ENCODE measurements at places on chromosomes 3 and 15.

DNA sequence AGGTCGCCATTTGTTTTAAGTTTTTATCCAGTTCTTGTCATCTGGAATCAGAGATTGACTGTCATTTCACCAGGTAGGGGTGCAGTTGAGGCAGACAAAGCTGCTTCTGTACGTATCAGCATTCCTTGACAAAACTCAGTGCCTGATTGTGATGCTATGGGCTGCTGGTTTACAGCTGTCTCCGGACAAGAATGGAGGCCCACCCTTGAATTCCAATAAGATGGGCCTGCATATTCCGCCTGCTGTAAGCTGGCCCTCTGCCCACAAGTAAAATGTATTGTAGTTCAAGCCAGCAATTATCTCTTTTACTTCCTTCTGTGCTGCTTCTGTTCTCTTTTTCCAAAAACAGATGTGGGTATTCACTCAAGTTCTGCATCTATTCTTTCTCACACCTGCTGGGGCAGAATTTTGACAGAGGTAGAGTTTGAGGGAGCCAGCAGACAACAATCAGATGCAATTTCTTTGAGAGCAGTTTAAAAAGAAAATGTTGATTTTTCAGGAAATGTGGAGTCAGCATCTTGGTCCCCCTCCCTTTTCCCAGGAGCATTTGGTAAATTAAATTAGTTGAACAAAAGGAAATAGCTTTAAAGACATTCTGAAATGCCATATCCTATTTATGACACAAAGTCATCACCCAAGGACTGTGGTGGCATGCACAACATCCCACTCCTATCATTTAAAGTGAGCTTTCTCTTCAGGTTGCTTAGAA lies 53.5 kb downstream of the IQCH start:
- DNase-seq = no peak

GRCh38 chr3:42815826-42816225 lies 6.6 kb downstream of the ACKR2 start:
- DNase-seq = no peak

DNA sequence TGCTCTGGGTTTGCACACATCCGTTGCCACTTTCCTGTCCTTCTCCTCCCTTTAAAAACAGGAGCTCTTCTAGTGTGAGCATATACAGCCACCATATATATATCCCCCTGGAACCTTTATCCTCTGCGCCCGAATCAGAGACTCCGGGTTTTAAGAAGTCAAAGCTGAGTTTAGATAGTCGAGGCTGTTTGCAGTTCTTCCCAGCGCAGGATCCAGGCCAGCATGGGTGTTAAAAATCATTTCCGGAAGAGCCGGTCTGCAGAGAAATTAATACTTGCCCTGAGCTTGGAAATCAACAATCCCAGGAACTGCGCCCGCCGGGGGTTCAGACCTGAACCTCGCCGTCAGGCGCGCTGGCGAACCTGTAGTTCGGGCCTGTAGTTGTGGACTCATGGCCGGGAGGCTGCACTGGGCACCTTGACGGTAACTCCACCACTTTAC lies 2.3 kb downstream of the SHOX2 start:
- DNase-seq = no peak

DNA sequence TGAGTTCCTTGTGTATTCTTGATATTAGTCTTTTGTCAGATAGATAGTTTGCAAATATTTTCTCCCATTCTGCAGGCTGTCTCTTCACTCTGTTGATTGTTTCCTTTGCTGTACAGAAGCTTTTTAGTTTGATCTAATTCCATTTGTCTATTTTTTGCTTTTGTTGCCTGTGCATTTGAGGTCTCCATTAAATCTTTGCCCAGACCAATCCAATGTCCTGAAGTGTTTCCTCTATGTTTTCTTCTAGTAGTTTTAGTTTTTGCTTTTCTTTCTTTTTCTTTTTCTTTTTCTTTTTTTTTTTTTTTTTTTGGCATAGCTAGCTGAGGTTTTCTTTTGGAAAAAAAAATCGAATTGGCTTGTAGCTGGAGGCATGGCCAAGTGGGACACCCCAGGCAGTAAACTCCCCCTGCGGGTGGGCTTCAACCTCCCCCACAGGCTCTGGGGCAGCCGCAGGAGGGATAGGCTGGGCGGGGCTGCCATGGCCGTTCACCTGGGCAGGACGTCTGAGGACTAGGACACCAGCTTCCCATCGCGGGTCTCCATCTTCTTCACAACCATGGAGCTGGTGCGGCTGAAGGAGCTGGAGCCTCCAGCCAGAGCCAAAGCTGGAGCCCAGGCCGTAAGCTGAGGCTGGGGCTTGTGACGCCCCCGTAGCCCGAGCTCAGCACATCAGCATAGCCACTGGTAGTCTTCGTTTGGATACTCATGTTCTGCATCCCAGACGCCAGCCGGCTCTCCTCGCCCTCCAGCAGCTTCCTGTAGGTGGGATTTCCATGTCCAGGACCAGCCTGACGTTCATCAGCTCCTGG lies 16.2 kb upstream of the PSTPIP1 start:
- DNase-seq = no peak

- DNase-seq = no peak
These were observed 16.8 kb downstream of the BCL2L10 start for GRCh38 chr15:52095597-52096262.

- DNase-seq = no peak
These were observed 74.3 kb downstream of the GABRB3 start for GRCh38 chr15:26698555-26698954.

DNA sequence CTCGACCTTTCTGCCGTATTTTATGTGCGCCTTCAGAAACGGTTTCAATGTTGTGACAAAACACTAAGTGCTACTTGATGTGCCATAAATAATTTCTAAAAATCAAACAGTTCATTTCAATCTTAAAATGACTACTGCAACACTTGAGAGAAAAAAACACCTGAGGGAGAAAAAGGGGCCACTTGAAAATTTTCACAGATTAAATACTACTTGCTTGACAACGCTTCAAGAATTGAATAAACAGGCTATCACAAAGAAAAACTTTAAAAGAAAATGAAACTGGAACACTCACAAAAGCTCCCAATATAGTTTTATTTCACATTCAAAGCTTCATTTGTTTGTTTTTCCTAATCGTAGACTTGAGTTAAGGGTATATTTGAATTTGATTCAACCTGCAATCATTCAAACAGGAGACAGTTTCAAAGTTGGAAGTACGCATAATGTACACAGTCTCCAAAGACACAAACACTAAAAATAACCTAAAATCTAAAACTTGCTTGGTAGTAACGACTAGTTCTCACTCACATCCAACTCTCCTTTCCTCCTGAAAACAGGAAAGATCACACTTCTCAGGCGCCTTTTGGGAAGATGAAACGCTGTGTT lies 380.7 kb downstream of the ERC2 start:
- DNase-seq = no peak

- DNase-seq = no peak
These were observed 128.5 kb downstream of the SQOR start for GRCh38 chr15:45763170-45763869.

DNA sequence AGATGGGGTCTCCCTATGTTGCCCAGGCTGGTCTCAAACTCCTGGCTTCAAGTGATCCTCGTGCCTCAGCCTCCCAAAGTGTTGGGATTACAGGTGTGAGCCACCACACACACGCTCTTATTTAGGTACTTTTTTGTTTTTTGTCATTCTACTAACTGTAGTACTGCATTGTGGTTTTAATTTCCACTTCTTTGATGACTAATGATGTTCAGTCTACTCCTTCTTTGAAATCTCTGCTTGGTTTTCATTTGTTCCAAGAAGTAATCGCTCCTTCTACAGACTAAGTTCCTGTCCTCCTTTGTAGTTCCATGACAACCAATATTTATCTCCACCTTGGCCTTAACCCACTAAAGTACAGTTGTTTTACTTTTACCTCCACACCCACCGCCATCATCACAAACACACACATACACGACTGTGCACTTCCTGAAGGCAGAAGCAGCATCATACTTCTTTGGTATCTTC lies 529 bp upstream of the DLEC1 start:
- no peak for DNase-seq

DNA sequence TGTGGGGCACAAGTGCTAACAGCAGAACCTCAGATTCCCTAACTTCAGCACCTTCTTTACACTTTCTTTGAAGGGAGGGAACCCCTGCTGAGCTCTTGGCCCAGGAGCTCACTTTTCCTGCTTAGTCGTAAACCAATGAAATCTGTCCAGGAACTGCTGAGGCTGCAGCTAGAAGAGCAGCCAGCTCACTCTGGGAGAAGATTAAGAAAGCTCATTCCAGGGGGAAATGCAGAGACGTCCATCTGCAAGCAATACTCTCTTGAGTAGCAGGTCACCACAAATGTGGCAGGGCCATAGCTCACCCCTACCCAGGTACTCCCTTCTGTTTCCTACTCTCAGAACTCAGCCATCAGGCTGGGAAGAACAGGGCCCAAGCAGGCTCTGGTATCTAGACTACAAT lies 103.3 kb downstream of the WDR76 start:
- DNase-seq = no peak

DNA sequence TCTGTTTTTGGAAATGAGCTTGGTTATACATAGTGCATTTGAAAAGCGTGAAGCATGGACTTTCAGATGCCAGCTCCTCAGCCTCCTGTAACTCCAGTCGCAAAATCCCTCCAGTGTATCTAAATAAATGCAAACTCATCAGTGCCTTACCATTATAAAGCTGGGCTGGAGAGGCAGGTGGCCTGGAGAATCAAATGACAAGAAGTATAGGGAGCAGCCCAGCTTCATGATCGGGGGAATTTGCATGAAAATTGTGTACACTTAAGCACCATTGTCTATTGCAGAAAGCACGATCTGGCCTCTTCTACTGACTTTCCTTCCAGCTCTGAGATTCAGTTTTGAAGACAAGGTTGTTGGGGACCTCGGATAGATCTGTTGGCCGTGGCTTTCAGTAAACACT lies 71.7 kb downstream of the IGF1R start:
- DNase-seq = no peak

GRCh38 chr15:45449916-45450867 lies 71.8 kb upstream of the GATM start:
- no peak for DNase-seq

DNA sequence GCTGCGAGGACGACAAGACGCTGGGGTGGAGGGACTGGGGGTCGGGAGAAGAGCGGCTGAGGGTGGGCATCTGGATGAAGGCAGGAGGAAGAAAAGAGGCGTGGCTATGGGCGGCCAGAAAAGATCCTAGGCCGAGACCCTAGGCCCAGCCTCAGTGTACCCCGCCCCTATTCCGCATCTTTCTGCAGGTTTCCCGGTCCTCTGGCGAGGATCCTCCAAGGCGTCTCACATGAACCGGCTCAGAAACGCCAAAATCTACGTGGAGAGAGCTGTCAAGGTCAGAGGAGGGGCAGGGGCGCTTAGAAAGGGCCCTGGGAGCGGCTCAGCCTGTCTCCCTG lies 340 bp downstream of the TTLL3 start:
- DNase-seq = no peak

DNA sequence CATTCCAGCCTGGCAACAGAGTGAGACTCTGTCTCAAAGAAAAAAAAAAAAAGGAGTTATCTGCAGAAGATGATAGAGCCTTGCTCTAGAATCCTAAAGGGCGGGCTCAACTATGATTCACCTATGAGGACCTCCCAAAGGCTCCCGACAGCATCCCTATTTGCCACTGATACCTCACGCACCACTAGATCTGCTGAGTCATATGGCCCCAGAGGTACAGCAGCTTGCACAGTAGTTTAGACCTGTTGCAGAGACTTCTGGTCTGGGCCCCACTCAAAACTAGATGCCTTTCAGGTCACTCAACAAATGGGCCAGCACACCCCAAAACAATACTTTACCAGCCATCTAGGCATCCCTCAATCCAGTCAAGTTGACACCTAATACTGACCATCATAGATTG lies 38.1 kb upstream of the PTX3 start:
- no peak for DNase-seq

DNA sequence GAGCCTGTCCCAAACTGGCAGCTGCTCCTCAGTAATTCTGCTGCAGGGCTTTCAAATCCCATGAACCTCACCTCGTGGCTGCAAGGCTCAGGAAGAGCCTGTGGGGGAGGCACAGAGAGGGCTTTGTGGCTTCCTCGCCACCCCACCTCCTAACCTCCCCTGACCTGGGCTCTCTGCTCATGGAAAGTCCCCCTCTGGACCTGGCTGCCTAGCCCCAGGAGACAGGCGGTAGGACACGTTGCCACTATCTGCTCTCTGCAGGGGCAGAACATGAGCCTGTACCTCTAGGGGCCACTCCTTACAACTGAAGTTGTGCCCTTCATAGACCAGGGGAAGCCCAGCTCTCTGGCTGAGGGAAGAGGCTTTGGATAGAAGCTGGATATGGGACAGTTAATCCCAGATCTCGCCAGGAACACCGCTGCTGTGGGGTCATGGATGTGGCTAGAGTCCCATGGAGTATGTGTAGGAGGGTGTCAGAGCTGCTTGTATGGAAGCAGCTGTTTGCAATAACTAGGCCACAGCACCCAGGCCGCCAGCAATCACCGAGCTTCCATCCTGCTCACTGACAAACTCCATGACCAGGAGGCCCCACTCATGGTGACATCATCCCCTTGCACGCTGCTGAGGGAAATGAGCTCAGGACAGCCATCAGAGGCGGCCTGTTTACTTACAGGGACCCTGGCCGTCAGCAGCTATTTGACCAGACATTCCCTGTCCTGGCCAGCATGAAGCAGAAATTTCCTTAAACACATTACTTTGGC lies 34.0 kb upstream of the CILP start:
- DNase-seq = no peak

DNA sequence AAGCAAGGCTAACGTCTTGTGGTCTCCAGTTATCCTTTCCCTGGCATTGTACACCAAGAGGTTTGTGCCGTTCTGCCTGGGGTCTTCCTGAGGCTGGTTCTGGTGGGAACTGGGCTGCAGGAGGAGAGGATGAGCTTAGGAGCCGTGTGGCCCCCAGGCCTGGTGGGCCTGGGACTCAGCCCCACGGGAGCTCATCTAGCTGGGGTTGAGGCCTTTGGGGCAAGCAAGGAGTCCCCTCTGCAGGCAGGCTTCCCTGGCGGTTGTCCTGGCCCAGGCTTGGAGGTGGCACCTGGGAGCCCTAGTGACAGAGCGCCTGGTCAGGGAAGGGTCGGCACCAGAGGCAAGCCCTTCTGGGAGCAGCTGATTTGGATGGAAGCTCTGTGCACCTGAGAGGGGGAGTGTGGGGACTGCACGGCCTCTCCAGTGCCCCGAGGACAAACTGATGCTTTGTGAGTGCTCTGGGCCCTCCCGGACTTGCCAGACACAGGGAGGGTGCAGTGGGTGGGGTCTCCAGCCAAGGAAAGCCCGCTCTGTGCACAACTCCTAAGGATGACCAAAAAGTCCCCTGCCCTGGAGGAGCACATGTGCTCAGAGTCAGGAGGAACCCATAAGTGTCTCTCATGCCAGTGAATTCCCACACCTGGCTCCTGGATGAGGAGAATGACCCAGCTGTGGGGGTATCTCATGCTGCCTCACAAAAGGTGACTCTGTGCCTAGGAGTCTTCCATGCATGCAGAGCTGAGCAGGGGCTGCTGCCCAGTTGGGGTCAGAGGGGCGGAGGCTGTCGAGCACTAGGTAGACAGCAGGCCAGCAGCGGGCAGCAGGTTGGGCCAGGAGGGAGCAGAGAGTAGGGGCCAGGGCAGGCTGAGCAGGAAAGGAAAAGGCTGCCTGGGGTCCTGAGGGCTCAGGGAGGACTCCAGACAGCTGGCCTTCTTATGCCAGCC lies 2.7 kb downstream of the PAK6 start:
- DNase-seq = no peak

GRCh38 chr15:79602180-79602579 lies 170.0 kb downstream of the MINAR1 start:
- DNase-seq = no peak

GRCh38 chr3:128187495-128187894 lies 34.2 kb downstream of the EEFSEC start:
- no peak for DNase-seq

- no peak for DNase-seq
These were observed 35.6 kb downstream of the ZXDC start for GRCh38 chr3:126439968-126440708.

All from neural crest cell (in vitro differentiated cells).